ENCODE measurements at places on chromosomes 7 and 10.

- DNase-seq: no peak
Measured at GRCh38 chr7:91249506-91250233, 14.6 kb upstream of the FZD1 start.

DNA sequence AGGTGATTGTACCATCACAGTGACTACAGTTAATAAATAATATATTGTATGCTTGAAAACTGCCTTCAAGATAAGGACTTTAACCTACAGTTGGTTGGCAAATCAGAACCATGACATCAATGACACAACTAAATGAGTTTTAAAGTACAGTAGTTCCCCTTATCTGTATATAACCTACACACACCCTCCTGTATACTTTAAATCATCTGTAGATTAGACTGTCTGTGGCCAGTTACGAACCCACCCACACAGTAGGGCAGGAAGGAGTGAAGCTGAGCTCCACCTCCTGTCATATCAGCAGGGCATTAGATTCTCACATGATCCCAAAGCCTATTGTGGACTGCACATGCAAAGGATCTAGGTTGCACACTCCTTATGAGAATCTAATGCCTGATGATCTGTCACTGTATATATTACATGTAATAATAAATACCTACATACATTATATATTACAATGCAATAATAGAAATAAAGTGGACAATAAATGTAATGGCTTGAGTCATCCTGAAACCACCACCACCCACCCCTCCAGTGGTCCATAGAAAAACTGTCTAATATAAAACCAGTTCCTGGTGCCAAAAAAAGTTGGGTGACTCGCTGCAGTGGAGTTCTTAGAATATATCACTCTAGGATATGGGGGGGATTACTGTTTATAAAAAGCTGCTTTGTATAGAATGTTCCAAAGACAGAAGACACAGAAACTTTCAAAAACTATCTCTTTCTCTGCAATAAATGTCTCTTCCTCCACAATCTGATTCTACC lies 5.6 kb downstream of the TPK1 start:
- no peak for DNase-seq

- DNase-seq: peak; percentile 36
Measured at GRCh38 chr10:89793649-89794254, 92.4 kb downstream of the KIF20B start.

DNA sequence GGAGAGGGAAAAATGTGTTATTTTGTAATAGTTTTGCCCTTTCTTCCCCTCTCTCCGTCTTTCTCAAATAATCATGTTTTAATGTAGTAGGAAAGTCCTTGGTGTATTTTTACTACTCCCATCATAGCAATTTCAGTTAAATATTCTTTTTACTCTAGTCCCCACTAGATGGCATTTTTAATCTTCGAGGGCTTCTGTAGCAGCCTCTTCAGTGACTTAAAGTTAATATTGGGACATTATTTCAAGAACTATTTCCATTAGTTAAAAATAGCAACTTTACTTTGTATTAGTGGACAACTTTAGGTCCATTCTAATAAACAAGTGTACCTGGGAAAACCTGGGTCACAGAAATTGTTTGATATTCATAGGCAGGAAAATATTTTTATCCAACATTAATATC lies 23.0 kb downstream of the EDRF1 start:
- no peak for DNase-seq

- DNase-seq: no peak
Measured at GRCh38 chr10:100943508-100943907, 25.8 kb upstream of the SEMA4G start.

- peak; percentile 86 for DNase-seq
Measured at GRCh38 chr7:158818325-158819213, 10.7 kb downstream of the ESYT2 start.

DNA sequence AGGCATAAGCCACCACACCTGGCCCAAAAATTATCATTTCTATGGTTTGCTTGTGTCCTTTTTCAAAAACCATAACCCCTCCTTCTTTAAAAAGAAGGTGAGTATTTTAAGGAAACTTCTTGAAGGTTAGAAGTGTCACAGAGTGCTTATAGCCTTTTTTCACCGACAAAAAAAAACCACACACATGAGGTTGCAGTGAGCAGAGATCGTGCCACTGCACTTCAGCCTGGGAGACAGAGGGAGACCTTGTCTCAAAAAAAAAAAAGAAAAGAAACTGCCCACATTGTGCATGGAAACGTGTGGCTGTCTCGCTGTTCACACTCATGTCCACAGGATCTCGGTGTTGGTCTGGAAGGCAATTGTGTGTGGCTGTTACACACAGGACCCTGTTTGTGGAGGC lies 157.4 kb upstream of the PFKP start:
- DNase-seq: no peak

- DNase-seq: no peak
Measured at GRCh38 chr7:154584352-154585252, 418.3 kb downstream of the PAXIP1 start.

GRCh38 chr7:8117195-8117594 lies 144.8 kb downstream of the ICA1 start:
- DNase-seq: no peak

GRCh38 chr10:23331567-23332301 lies 12.9 kb downstream of the C10orf67 start:
- no peak for DNase-seq

GRCh38 chr7:83749495-83749894 lies 100.6 kb upstream of the SEMA3E start:
- DNase-seq: no peak

DNA sequence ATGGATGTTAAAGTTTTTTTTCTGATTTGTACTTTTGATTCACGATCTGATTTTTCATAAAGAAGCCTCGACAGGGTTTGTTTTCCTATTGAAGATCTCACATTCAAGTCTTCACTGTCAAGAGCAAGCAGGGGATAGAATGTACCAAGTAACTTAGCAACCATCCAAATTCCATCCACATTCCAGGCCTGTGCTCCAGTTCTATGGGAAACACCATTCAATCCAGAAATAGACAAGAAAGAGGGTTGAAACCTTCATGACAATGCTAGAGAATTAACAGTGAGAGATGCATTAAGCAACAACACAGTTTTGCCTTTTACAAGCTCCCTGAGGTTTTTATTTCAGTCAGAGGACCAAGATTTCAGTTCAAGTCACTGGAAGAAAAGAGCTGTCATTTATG lies 300.2 kb downstream of the NEBL start:
- DNase-seq: no peak

DNA sequence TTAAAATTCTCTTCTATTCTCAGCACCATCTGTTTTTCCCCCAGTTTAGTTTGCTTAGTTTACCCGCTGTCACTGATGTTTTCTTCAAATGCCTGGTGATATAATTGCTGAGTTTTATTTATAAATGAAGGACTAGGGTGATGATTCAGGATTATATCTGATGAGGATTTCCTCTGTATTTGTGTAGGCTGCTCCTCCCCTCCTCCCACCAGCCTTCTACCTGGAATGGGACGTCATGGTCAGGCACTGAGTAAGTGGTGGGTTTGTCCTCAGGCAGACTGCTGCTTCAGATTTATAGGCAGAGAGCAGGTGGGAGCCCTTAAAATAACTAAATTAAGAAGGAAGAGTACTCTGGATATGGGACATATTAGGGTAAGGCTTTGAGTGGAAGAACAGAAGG lies 35.8 kb downstream of the PALS2 start:
- DNase-seq: no peak

DNA sequence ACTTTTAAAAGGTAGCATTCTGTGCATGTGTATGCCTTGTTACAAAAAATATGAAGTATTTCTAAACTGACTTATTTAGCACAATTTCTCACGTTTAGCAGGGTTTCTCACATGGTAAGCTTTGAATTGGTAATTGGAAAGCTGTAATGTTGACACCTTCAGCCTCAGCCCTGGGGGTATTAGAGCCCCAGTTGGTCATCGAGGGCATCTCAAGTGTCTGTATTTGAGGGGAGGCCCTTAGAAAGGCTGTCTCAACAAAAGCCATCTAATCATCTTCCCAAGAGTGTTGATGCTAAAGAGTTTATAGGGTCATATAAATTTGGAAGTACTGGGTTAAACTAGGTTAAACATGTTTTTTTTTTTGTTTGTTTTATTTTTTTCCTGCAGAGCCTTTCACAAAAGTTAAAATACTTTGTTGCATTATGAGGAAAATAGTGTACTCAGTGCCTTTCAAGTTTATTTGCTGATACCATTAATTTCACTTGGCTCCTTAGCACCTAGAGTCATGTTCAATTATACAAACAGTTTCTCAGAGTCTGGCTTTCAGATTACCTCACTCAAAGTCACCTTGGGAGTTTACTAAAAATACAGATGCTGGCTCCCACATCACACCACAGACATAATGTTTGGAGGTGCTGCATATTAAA lies 134.0 kb downstream of the CD36 start:
- DNase-seq: no peak

- no peak for DNase-seq
Measured at GRCh38 chr10:130017631-130018022, 53.6 kb upstream of the EBF3 start.

- no peak for DNase-seq
Measured at GRCh38 chr7:2979201-2979631, 64.5 kb downstream of the CARD11 start.

DNA sequence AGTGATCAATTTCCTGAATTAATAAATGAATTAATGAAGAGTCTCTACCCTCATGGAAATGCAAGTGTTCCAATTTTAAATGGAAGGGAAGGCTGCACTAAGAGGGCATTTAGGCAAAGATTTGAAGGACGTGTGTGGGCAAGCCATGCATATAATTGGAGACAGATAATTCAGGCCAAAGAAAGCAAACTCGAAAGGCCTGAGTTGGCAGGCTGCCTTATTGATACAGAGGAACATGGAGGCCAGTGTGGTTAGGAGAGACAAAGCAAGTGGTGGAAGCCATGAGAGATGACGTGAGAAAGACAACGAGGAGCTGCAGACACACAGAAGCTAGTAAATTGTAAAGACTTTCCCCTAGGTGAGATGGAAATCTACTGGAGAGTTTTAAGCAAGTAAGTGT lies 15.4 kb upstream of the PCLO start:
- no peak for DNase-seq

GRCh38 chr10:84308481-84309304 lies 19.7 kb upstream of the CCSER2 start:
- DNase-seq: peak; percentile 45

DNA sequence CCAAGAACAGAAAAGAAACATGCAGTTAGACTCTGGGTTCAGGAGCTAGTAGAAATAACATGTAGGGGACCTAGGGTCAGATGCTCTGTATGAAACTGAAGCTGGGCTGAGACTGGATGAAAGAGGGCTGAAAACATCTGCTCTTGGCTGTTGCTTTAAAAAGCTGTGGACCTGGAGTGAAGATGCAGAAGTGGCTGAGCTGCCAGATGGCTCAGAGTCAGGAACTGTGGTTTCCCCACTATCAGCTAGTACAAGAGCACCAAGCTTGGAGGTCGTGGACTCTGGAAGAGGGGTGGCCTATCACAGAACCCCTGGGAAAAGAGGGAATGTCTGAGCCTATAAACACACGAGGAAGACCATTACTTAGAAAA lies 5.9 kb downstream of the ADK start:
- no peak for DNase-seq

DNA sequence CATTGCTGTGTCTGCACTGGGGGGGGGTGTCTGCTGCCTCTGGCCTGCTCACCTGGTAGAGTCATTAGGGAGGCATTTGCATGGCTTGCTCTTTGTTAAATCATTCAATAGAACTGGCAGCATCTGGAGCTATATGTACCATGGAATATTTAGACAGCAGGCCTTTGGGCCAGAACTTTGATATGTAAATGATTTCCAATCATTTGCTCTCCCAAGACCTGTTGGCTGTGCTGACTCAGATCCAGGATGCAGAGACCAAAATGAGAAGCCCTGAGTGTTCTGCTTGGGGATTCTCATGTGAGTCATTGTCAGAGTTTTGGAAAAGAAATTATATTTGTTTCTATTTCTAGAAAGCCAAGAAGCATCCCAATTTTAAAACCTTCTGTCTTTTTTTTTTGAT lies 257.6 kb upstream of the IGFBP3 start:
- no peak for DNase-seq

DNA sequence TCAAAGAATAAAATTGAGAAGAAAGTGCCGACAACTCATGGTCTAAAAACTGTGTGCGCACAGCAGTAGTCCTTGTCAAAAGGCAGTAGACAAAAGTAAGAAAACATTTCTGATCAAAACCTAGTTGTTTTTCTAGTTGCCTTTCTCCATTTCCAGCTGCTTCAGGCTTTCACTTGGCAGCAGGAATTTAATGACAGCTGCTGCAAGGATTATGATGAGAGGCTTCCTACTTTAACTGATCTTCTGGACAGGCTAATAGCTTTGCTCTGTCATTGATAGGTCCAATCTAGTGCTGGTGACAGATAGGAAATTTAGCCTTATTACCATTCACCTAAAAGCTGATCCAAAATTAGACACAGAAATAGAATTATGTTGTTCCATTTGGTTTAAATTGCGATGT lies 110.7 kb upstream of the SEMA3C start:
- DNase-seq: no peak

DNA sequence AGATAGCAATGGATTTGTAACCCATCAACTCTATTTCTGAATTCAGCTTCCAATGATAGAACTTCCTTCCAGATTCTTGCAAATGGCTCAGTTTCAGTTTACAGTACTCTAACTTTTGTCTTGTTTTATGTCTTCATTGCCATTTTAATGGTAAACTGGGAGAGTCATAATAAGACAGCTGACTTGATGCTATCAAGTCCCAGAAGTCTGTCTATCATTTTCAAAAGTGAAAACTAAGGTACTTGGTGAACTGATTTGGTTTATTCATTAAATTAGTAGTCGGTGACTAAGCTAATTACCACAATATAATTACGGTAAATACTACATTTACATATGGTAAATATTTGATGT lies 25.0 kb downstream of the RTKN2 start:
- peak; percentile 36 for DNase-seq

- DNase-seq: no peak
Measured at GRCh38 chr7:71900556-71900955, 511.6 kb downstream of the CALN1 start.

- no peak for DNase-seq
Measured at GRCh38 chr10:60535427-60535826, 145.8 kb upstream of the ANK3 start.

DNA sequence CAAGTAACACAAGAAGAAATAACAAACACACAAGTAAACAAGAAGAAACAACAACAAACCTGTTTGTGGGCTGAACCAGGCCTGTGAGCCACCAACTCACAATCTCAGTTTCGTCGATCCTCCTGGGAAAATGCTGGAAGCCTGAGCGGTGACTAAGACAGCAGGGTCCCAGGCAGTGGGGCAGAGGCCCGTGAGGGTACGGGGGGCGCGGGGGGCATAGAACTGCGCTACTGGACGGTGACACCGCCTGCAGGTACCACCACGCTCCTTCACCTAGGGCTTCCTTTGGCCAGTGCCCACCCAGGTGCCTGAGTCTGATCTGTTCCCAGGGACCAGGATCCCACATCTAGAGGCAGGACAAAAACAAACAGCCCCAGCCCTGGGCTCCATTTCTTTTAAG lies 3.4 kb upstream of the CALN1 start:
- no peak for DNase-seq

- no peak for DNase-seq
Measured at GRCh38 chr10:104807581-104808310, 166.7 kb downstream of the SORCS3 start.

DNA sequence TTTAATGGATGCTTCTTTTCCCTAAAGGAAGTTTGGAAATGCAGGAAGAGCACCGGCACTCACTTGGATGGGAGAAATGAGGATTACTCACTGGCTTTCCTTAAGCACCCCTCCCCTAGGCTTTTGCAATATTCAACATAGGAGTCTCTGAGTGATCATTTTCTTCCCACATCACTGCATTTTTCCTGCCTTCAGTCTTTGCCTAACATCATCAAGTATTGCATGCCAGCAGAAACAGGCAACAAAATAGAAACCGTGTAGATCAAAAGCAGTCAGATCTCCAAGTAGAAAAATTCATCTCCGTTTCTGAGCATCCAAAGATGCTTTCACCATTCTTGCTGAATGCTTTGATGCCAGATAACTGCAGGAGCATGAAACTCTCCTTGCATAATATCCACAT lies 119.9 kb downstream of the ADCYAP1R1 start:
- DNase-seq: no peak

Measured in CD4-positive, alpha-beta T cell treated with Interferon alpha-2 for 1 hour (primary cell).